GM12878 (cell line): ENCODE measurements at places on chromosomes 11 and 22. TPM values are rescaled to one million over a fixed set of nuclear protein-coding genes. Genes with fewer than 3 reads are reported as not detected.

- DNase-seq = no peak
Observed at GRCh38 chr11:96204721-96205459, 138.1 kb downstream of the MAML2 start.

- no peak for DNase-seq
Observed at GRCh38 chr11:130523609-130524008, 75.2 kb downstream of the ADAMTS15 start.

DNA sequence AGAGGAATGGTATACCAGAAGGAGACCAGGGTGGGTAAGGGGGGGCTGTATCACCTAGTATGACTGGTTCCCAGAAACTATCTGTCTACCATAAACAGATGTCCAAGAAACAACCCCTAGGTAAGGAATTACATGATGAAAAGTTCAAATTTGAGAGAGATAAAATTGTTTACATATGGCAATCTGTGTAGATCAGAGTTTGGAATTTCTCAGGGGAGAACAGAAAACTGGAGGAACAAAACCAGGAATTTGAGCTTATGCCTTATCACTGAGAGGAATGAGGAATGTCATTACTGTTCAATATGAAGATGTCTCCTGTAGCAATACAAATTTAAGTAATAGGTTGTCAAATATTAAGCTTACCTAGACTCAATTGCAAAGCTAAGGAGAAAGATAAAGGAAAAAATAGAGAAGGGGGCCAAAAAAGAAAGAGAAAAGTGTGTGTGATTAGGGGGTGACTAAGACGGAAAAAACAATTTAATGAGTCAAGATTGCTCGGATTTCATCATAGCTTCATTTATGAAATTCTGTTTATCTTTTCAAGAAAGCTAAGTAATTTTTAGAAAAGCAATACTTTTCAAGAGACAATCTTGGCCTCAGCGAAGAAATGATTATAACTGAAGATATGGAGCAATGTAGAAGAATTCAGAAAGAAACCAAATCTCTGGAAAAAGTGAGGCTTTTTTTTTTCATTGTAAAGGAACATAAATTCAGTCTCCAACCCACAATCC is 117.8 kb downstream of the APOL5 start:
- DNase-seq = no peak

GRCh38 chr22:25390297-25391240 is 171.1 kb downstream of the CRYBB2 start:
- DNase-seq = no peak

DNA sequence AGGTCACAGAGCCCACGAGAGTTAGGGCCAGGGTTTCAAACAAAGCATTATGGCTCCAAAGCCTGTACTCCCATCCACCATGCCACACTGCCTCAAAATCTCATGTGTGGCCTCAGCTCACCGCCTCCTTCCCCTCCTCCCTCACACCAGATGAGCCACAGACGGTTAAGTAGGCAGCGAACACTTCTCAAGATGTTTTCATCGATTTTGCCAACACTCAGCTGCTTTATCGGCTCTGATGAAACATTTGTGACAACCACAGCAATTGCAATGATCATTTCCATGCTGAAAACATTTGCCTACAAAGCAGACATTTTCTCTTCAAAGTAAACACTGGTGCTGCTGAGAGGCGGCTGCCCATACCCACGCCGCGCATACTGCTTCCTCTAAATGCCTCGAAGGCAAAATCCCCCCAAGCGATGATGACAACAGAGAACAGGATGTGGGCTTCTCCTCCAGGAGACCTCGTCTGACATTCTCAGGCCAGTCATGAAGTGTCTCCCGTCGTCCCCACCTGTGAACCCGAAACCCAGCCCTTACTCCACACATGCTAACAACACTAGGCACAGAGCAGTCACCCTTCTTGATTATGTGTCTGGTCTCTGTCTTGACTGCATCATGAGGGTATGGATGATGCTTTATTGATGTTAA is 599.2 kb downstream of the SOX6 start:
- DNase-seq = peak; percentile 8

DNA sequence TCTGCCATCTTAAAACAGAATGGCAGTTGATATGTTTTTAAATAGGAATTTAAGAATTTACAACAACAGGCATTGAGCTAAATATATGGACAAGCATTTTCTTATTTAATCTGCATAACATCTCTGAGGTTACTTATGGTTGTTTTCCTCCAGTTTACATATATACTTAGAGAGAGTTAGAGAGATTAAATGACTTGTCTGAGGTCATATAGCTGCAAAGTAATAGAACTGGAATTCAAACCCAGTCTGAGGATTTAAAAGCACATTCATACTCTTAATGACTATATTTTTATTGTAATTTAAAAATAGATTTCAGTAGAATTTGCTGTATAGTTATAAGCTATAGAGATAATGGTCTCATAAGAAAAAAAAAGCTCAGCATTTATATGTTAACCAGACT is 81.4 kb upstream of the GRIK4 start:
- DNase-seq = no peak

GRCh38 chr11:93668171-93668570 is 6.7 kb downstream of the CEP295 start:
- no peak for DNase-seq

GRCh38 chr22:38075105-38075825 is 8.7 kb downstream of the SLC16A8 start:
- no peak for DNase-seq

DNA sequence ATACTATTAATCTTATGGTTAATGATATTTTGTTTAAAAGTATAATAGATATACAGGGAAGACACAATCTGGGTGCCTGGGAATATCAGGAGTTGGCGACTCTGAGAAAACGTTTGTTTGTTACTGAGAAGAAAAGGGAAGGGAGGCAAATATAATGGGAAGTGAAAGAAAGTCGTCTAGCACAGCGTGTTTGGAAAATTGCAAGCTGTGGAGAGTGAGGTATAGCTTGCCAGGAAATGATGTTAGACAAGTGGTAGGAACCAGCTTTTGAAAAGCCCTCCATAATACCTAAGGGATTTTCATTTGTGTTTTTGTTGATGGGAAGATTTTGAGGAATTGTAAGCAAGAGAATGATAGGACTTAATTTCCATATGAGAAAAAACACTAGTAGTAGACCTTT is 322.2 kb downstream of the LUZP2 start:
- no peak for DNase-seq

- DNase-seq = no peak
Observed at GRCh38 chr11:14905104-14906033, 13.3 kb upstream of the CYP2R1 start.

GRCh38 chr11:41895081-41895480 is 435.6 kb upstream of the LRRC4C start:
- no peak for DNase-seq

- no peak for DNase-seq
Observed at GRCh38 chr11:108959105-108959761, 294.4 kb downstream of the DDX10 start.

GRCh38 chr11:72625691-72626413 is 48.4 kb downstream of the PDE2A start:
- no peak for DNase-seq

DNA sequence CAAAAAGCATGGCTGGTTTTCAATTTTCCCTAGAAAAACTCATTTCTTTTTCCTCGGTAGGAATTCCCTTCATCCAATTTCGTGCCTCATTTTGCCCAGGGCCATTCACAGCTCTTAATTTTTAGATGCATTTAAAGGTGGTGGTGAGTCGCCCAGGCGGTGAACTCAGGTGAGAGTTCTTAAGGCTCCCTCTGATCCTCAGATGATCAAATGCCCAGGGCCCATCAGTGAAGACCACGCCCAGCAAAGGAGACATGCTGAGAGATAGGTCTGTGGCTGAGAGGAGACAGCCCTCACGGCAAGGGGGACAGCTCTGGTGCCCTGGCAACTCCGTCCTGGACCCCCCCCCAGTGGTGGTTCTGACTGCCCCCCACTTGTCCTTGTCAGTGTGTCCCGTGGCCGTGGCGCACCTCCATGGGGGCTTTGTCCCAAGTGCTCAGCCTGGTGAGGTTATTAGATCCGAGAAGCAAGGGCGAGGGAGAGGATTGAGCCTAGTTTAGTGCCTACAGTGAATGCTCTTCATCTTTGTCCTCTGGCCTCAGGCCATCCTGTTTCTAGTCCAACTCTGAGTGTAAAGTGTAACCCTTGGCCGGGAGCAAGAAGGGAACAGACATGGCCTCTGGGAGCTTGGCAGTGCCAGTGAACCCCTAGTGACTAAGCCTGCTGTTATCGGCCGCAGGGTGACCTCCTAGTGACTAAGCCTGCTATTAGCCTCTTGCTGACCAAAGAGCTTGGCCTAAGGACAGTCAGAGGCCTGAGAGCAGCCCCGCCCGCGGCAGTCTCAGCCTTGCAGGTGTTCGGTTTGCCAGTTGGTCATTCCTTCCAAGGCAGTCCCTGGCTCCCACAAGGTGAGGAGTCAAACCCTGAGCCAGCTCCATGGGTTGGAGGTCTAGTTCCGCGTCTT is 83.5 kb downstream of the CTTN start:
- DNase-seq = no peak

DNA sequence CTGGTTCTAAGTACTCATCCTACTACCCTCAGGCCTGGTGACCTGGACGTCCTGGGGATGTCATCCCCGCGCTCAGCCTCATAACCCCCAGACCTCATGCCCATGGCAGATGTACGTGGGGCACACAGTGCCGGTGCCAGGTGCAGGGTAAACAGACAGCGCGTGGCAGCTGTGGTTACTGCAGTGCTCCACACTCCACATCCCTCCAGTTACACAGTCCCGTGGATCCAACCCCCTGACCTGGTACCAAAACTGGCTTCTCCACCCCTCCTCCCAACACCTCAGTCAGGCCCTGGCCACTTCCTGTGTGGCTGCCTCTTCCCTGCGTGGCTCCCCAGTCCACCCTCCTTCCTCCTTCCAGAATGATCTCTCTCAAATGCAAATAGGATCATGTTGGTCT is 95.2 kb downstream of the DSCAML1 start:
- no peak for DNase-seq

GRCh38 chr11:33875621-33876294 is 16.1 kb downstream of the LMO2 start:
- no peak for DNase-seq

DNA sequence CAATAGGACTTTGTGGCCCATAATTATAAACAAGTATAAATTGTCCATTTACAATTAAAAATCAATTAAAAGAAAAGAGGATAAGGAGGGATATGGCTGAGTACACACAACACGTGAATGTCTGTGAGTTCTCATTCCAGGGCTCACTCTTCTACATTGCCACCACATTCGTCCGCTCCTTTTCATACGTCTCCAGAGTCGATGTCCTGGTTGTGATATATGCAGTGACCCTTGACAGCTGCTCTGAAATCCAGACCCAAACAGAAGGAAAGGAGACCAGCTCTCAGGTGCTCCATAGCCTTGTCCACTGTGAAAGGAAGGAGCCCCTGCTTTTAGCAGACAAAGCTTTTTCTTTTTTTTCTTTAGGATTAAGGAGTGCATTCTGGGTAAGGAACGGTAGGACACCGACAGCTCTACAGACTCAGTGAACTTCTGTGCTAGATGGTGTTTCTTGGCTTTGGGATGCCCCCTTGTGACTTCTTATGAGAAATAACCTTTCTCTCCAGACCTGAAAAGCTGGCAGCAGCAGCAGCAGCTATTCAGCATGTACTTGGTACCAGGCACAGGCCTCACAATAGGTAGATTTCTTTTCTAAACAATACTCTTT is 19.7 kb upstream of the DNAJB13 start:
- DNase-seq = no peak

GRCh38 chr11:77046060-77046501 is 11.9 kb downstream of the B3GNT6 start:
- DNase-seq = no peak

DNA sequence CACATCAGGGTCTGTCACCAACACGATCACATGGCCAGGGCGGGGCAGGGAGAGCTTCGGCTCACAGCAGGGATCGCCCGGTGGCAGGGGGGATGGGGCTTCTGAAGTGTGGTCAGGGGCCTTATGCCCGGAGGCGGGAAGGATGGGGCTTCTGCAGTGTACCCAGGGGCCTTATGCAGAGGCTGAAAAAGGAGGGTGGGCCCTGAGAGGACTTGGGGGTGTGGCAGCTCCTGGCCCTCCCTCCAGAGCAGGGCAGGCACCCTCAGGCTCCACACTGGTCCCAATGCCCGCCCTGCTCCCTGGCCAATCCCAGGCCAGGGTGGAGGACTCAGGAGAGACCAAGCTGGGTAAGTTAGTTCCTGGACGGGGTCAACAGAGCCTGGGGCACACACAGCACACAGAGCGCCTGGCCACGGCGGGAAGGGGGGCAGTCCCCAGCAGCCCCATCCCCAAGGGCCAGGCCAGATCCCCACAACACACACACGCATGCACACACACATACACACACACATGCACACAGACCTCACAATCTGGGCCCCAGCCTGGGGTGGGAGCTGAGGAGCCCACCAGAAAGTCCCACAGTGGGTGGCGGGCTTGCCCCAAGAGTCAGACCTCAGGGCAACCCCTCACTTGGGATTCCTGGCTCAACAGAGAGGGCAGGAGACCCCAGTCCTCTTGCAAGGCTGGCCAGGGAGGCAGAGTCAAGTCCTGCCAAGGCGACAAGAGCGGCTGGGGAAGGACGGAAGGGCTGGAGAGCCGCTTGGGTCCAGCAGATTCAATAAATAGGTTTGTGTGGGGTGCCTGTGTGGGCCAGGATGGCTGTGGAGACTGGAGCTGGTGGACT is 1.1 kb upstream of the CEND1 start:
- no peak for DNase-seq

GRCh38 chr11:94602430-94603372 is 35.5 kb downstream of the PIWIL4 start:
- DNase-seq = peak; percentile 75

GRCh38 chr22:28514321-28514821 is 165.3 kb downstream of the TTC28 start:
- no peak for DNase-seq

DNA sequence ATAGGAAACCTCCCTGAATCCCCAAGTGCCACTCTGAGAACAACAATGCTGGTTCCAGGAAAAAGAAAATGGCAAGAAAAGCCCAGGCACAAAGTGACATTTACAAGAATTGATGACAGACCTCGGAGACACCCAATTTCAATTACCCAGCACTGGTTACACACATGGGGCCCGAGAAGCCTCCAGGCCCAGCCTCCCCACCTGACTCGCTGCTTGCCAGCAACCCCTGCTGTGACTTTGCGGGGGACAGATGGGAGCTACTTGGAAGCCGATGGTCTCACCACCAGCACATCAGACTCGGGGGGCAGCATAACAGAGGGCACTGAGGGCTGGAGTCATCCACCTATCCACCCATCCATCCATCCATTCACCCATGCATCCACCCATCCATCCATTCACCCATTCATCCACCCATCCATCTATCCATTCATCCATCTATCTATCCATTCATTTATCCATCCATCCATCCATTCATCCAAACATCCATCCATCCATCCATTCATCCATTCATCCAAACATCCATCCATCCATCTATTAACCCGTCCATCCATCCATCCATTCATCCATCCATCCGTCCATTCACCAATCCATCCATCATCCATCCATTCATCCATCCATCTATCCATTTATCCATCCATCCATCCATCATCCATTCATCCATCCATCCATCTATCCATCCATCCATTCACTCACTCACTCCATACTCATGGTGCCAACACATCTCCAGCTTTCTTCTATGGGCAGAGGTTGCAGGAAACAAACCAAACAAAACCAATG is 567.6 kb downstream of the BRD1 start:
- no peak for DNase-seq

GRCh38 chr11:10611979-10612862 is 43.8 kb upstream of the LYVE1 start:
- DNase-seq = no peak

GRCh38 chr11:123184531-123184930 is 10.5 kb downstream of the CLMP start:
- no peak for DNase-seq

Gene SF1
- 327 and 337 TPM in 2 replicates for total RNA-seq

Gene EXPH5
- 9.2 and 11.1 TPM in 2 replicates for total RNA-seq

Gene LRRC56
- 1.7 and 1.9 TPM in 2 replicates for total RNA-seq

Gene PKDREJ
- not detected in 2 replicates for total RNA-seq

Gene OR51B4
- 0.23 TPM in 1 of 2 replicates, not detected in the other for total RNA-seq

Gene CSF2RB
- 8.9 and 9.4 TPM in 2 replicates for total RNA-seq

Gene GRM5
- not detected in 2 replicates for total RNA-seq
